ENCODE measurements at places on chromosomes 1 and 21. TPM values are rescaled to one million over a fixed set of nuclear protein-coding genes. Genes with fewer than 3 reads are reported as not detected.

DNA sequence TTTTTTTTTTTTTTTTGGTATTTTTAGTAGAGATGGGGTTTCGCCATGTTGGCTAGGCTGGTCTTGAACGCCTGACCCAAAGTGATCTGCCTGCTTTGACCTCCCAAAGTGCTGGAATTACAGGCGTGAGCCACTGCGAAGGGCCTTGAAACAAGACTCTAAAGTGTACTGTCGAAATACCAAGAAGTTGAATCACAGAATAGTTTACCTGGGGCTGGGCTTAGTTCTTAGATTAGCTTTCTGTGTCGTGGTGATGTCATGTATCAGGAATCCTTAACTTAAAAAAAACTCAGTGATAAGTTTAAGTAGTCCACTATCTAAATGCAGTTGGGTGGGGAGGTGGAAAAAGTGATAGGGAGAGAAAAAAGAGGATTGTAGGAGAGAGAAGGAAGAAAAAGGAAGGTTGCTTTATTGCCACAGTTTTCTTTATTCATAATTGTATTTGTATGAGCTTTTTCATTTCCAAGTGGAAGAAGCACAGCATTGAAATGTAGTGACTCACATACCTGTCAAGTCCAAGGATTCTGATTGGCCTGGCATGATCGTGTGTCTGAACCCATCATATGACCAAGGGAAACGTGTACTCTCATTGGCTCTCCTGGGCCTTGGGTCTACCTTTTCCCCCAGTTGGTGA, 13.4 kb downstream of the ITSN1 start:
- DNase-seq, result peak; percentile 99

DNA sequence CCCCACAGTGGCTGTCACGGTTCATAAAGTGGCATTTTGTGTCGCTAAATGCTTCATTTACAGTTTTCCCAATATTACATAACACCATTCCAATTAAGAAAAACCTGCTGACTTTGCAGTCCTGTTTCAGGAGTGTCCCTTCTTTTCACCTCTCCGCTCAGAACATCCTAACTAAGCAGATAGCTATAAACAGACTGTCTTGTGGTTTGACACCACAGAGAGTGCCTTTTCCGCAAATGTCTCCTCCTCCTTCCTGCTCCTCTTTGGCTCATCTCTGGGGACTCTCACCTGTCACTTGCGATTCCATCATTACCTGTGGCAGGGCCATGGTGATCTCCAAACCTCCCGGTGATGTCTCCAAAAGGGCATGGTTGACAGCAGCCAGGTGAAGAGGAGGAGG, 119.0 kb downstream of the CNIH3 start:
- DNase-seq, result no peak

GRCh38 chr1:46948629-46949416, 7.5 kb upstream of the CYP4A11 start:
- DNase-seq, result peak; percentile 15

DNA sequence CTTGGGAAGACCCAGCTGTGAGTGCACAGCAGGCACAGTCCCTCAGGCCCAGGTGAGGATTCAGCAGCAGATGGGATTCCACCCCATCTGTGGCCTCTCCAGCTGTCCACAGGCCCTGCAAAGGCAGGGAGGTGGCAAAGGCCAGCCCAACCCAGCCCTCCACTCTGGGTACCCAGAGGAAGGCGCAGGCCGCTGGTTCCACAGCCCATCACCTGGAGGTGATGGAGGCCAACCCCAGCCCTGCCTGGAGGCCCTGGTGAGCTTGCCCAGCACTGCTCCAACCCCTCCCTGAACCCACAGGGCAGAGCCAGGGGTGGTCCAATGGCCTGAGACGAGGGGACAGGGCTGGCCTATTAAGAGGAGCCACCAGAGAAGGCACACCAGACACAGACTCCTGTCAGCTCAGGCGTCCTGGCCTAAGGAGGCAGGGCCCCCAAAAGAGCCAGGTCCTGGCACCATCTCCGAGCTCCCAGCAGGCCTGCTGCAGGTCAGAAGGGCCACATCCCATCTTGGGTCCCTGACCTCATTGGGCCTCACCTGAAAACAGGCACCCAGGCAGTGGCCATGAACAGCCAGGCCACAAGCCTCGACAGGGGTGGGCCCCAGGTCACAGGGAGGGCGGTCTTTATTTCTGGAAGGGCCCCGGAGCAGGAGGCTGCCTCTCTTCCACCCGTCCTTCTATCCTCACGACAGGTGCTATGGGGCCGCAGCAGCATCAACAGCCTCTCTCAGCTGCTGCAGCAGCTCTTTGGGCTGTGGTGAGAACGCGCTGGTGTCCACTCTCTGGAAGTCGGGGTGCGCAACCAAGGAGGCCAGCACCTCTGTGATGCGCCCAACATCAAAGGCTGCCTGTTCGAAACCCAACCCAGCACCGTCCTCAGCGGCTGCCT, 3.2 kb downstream of the JMJD4 start:
- DNase-seq, result no peak

DNA sequence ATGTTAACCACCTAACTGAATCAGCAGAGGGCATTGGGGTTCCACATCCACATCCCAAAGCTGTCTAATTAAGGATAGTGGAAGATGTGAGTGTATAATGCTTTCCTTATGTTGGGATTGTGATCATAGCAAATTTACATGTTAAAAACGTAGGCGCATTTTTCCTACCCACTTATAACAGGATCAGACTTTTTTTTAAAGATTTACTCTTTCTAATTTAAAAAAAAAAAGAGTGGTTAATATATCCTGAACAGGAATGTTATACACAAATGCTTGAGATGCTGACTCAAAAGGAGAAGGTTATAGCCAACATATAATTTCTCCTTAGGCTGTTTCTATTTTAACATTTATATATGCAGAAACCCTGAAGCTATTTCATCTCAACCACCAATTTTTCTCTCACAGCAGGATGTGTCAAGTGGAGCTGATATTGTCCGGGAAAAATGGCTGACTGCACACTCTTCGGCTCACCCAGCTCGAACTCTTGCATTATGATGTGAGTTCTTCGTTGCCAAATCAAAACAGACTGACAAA, 40.3 kb downstream of the RGS5 start:
- peak; percentile 65 for DNase-seq

GRCh38 chr1:81364088-81364487, 436.6 kb upstream of the ADGRL2 start:
- no peak for DNase-seq

- DNase-seq, result no peak
Observed at GRCh38 chr1:54221867-54222484, 22.0 kb downstream of the MRPL37 start.

- no peak for DNase-seq
Observed at GRCh38 chr21:46344219-46344915, 20.4 kb downstream of the PCNT start.

DNA sequence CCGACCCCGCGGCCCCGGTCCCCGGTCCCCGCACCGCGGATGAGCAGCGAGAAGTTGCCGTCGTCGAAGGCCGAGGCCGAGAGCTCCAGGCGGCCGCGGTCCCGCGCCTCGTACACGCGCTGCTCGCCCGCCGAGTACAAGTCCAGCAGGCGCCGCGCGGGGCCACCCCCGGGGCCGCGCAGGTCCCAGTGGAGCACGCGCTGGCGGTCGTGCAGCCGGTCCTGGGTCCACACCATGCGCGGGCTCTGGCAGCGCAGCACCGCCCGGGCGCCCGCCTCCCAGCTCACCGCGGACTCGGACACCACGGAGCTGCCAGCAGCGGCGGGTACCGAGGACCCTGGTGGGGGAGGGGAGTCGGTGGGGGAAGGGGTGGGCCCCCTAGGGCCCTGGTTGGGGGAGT, 2.9 kb downstream of the MXRA8 start:
- no peak for DNase-seq

DNA sequence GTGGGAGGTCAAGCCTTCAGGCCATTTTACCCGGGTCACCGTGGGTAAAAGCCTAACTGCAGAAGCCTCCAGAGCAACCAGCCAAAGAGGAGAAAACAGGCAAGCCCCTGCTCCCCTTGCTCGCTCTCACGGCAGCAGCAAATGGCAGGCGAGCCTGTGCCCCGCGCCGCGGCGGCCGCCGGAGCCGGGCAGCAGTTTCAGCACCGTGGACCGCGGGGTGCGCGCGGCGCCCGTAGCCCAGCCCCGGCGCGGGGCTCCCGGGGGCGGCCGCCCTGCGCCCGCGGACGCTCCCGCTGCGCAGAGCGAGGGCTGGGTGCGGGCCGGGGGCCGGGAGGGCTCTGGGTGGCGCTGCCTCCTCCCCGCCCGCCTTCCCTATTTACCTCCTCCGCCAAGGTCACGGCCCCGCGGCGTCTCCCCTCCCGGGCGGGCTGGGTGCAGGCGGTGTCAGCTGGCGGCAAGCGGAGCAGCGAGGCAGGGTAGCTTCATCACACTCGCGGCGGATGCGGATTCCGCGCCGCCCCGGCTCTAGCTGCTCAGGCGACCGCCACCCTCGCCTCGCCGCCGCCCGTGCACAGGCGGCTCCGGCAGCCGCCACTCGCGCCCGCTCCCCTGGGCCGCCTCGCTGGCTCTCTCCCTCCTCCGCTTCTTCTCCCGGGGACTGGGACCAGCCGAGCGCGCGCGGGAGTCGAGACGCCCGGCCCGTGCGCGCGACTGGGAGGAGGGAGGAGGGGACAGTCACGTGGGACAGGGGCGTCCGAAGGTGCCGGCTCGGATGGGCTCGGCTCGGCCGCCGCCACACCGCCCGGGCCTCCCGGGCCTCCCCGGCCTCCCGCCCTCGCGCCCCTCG, at the start of gene RGS7:
TSS of gene RGS7 (minus strand) at position 687 of the 847 bp plus-strand sequence.
- peak; percentile 64 for DNase-seq

- no peak for DNase-seq
Observed at GRCh38 chr1:183598386-183598785, 8.1 kb upstream of the NCF2 start.

- DNase-seq, result peak; percentile 93
Observed at GRCh38 chr21:41142051-41142795, 25.7 kb upstream of the BACE2 start.

DNA sequence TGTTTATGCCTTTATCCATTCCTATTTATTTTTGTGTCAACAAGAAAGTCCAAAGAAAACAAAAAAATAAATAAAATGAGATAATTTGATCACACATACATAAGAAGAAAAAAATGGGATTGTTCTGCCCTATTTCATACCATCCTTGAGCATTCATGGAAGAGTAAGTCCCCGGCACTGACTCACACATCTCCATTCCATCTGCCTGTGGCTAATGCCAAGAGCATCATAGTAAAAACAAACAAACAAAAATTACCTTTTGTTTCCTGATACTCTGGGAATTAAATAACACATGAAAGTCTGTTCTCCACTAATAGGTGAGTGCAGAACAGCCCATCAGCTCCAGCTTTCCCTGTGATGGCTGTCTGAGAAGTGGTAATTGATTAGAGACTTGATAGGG, 48.1 kb upstream of the BACE2 start:
- DNase-seq, result no peak

DNA sequence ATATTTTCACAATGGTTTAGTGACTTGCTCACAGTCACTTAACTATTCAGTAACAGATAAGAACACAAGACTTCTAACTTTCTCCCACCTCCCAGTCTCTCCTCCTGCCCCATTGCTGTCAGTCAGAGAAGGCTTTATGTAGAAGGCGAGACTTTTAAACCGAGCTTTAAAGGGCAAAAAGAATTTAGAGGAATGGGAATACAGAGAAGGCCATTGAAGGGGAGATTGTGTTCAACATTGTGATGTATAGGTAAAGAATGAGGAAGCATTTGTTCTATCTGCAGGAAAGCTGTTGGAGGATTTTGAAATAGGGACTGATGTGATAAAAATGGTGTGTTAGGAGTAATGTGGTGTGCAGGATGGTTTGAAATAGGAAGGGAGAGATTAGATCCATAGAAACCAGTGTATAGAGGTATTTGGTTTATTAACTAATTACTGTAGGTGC, 7.3 kb downstream of the POU2F1 start:
- no peak for DNase-seq

DNA sequence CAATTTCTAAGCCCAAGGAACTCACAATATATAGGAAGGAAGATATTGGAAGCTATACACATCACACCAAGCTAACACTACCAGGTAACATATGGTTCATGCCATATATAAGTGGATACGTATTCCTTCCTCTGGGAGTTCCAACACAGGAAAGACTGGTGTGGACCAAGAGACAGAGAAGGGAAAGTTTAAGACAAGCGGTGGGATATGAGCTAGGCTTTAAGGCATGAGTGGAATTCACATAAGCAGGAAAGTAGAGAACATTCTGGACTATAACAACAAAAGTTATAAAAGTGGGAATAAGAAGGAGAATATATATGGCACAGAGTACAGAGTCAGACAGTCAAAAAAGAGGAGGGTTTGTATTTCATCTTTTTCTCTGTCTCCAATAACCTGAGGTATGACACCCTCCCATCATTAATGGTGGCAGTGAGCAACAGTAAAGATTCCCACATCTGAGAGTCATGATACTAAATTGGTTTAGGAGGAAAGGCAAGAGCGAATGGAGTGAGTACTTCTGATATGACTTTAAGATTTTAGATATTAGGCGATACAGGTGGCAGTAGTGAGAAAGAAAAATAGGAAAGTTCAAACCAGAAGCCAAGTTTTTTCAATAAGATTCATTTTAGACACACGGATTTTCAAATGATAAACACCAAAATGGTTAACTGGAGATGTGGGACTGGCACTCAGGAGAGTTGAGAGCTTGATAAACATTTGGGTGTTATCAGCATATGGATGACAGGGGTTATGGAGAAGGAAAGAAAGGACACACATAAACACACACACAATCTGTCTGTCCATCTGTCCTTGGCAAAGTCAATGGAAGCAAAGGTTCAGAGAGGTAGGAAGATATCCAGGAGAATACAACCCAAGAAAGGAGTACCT, 87.4 kb upstream of the TTC39A start:
- DNase-seq, result no peak

- DNase-seq, result no peak
Observed at GRCh38 chr1:24257373-24257772, 61.8 kb upstream of the GRHL3 start.

DNA sequence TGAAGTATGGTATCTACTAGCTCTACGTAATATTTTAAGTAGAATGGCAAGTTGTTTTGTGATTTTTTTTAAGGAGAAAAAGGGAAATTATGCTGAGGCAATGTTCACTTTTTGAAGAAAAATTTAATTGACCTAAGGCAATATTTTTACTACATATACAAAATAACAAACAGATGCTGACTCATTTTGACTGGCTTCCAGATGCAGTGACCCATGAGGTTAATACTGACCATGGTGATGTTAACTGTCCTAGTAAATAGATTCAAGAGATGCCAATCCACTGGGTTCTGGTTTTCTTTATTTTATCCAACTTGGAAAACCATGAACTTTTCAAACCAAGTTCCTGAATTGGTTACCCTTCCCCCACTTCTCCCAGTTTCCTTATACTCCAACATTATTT, 154.9 kb downstream of the CRB1 start:
- peak; percentile 47 for DNase-seq

DNA sequence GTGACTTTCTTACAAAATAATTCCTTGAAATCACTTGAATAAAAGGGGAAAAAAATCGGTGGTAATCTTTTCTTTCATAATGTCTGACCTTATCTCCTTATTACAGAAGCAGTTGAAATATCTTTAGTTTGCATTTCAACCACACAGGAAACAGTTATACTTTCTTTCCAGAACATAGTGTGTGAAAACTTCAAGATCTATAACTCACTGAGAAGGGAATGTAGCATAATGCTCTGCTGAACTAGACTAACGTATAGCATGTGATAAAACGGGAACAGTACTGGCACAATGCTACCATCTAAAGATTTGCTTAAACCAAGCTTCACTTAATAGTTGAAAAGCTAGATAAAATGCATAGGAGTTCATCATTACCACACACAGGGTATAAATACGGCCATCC, 45.0 kb downstream of the VAV3 start:
- DNase-seq, result no peak

Gene EIF3I
- total RNA-seq, result 283 TPM

Gene OR2L3
- total RNA-seq, result not detected

Gene SHISAL2A
- not detected for total RNA-seq

Gene SELENON
- total RNA-seq, result 28.4 TPM

Gene TNFAIP8L2
- not detected for total RNA-seq

Gene MAP3K7CL
- total RNA-seq, result 21.7 TPM

Gene PAX7
- not detected for total RNA-seq

Gene ANGPTL3
- total RNA-seq, result not detected

Gene VANGL2
- 6.3 TPM for total RNA-seq

Data from A172 (cell line).